ENCODE measurements at places on chromosomes 5 and 9.

DNA sequence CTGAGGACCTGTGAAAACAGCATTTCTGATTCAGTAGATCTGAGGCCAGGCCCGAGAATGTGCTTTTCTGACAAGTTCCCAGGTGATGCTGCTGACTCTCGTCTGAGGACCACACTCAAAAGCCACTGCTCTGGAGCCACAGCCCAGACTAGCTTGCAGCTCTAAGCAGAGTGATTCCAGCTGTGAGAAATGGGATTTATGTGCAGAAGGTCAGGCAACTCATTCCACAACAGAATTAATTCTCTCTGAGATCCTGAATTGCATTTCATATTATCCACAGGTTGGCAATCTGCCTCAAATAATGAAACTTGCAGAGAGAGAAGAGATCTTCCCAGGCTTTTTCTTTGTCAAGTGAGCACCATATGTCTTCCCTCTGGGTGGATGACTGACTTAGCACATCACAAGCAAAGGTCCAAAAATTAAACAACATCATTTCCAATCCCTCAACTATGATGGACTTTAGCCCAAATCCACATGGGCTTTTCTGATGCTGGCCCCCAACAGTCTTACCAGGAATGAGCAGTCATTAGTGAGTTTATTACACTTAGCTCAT, 140.2 kb downstream of the ALDH1A1 start:
- no peak for DNase-seq

DNA sequence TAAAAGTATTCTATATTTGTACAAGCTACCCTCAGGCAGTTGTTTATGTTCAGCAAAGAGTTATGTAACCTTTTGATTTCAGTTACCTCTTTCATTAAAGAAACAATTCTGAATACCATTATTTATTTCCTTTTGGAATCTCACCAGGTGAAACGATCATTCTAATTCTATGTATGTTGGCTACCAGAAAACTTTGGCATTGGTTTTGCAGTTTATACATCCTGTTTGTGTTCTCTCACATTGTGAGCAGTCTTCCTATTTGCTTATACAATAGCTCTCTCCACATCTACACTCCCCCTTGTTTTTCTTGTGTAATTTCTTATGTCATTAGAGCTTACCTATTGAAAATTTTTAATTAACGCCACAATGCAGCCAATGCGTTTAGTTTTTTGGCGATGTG, 276.0 kb upstream of the MPDZ start:
- DNase-seq = no peak

- no peak for DNase-seq
These were observed 852.1 kb downstream of the MAT2B start for GRCh38 chr5:164357395-164358033.

- DNase-seq = no peak
These were observed 784 bp downstream of the NLN start for GRCh38 chr5:65722575-65723403.

- DNase-seq = peak; percentile 47
These were observed 561.1 kb downstream of the EBF1 start for GRCh38 chr5:158538506-158539074.

DNA sequence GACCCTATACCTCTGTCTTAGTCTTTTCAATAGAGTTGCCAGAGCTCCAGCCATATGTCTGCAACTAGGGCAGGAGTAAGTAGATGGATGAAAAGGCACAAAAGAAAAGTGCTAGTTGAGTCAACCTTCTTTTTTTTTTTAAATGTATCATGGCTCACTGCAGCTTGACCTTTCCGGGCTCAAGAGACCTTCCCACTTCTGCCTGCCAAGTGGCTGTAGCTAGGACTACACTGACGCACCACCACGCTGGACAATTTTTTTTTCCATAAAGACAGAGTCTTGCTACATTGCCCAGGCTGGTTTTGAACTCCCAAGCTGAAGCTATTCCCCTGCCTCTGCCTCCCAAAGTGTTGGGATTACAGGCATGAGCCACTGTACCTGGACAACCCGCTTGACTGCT, 27.3 kb downstream of the FOXE1 start:
- DNase-seq = no peak

GRCh38 chr9:127955294-127956015, 17.8 kb upstream of the DPM2 start:
- peak; percentile 86 for DNase-seq

DNA sequence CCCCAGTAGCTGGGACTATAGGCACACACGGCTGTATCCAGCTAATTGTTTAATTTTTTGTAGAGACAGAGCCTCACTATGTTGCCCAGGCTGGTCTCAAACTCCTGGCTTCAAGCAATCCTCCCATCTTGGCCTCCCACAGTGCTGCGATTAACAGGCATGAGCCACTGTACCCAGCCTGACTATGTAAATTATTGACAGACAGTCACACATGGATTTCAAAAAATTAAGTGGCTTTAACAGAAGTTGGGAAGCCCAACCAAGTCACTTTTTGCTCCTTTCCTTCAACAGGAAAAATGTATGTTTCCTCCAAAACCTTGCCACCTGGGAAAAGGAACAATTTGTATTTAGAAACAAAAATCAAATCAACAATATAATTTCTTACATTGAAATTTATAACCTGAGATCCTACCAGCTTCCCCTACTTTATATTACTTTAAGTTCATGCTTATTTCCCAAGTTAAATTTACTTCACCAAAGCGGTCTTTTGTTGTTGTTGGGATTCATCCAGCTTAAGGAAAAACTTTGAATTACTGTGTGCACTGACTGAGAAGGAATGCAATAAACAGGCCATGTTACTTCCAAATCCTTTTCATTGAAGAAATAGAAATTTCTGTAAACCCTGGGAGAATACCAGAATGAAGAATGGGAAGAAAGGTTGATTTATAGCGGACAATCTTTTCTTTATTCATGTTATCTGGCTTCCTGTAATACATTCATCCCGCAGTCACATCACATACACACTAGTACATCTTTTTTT, 8.6 kb downstream of the PCA3 start:
- no peak for DNase-seq

- no peak for DNase-seq
These were observed 1.5 kb downstream of the AFF4 start for GRCh38 chr5:132961887-132962286.

DNA sequence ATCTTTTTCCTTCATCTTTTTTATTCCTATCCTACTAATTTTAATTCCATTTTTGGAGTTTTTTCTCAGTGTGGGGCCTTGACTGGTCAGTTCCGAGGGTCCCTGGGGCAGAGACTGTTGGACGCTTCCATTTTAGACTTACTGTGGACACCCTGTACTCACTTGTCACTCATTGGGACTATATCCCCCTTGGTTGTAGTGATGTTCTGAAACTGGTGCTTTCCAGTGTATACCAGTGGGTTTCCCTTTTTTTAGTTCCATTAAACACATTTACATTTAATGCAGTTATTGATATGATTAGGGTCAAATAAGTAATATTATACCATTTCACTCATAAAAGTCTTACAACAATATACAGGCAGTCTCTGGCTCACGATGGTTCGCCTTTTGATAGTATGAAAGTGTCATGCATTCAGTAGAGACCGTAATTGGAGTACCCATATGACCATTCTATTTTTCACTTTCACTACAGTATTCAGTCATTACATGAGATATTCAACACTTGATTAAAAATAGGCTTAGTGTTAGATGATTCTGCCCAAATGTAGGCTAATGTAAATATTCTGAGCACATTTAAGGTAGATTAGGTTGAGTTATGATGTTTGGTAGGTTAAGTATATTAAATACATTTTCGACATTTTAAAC, 46.0 kb downstream of the CNOT6 start:
- DNase-seq = no peak

- DNase-seq = no peak
These were observed 2.5 kb upstream of the VCAN start for GRCh38 chr5:83469075-83469474.

DNA sequence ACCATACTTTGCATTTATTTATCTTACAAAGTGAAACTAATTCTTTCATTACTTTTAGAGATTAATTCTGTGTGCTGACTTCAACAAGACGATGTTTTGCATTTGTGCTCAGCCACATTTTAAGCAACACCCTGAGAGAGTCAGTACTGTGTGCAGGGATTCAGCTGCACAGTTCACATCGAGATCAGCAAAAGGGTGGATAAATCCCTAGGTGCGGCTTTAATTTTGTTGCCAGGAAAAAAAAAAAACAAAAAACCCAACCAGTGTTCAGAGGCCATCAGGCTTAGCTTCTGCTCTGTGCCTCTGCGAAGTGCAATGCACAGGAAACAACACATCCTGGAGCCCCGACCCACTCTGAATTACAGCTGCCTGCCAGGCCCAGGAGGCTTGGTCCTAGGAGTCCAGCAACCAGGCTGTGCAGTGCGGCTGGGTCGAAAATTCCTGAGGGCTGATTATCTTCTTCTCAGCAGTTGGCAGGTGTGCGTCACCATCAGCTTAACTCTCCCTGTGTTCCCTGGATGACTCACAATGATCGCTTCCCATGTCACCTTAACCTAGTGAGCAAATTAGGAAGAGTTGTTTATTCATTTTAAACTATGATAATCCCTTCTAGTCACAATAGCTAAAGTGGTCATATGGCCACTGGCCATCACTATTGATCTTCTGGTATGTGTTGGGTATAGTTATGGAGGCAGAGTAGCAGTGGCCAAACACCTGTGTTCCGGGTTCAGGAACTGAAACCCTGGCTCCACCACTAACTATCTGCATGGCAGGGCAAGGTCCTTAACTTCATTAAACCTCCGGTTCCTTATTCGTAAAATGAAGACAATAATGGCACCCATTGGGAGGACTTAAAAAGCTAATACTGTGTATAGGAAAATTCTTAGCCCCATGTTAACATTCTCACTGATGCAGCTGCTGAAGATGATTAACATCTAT, 31.2 kb upstream of the NDUFB6 start:
- DNase-seq = peak; percentile 33

DNA sequence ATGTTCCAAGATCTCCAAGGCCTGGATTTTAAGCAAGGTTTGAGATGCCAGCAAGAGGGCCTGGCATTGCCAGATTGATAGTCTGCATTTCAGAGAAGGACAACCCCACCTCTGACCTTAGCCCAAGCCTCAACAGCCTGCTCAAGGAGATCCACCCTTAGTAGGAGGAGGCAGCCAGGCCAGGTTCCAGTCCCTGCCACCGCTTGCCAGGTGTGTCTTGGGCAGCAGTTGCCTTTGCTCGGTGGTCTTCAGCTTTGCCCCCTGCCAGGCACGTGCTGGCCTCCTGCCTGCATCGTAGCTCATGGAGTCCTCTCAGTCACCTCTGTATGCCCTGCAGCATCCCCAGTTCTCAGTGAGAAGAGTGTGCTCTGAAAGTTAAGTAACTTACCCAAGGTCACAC, 134.2 kb downstream of the KCNIP1 start:
- DNase-seq = no peak

GRCh38 chr5:175740014-175740413, 82.1 kb downstream of the HRH2 start:
- DNase-seq = no peak

DNA sequence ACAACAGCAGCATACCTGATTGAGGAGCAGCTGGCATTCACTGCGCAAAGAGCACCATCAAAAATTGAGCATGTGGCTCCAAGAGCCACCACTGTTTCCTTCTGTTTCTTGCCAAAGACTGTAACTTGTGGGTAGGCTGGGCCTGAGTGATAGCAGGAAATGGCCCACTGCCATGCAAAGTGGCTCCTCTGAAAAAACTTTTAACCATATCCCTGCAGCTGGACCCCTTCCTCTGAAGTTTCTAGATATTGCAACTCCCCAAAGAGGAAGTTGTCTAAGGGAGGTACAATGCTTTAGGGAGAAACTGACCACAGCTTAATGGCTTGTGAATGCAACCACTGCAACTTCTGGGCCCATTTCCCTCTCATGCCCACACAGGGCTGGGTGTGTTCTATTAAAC, 355.4 kb upstream of the PDE4D start:
- peak; percentile 72 for DNase-seq

GRCh38 chr9:109307380-109308240, 13.2 kb downstream of the EPB41L4B start:
- DNase-seq = no peak

DNA sequence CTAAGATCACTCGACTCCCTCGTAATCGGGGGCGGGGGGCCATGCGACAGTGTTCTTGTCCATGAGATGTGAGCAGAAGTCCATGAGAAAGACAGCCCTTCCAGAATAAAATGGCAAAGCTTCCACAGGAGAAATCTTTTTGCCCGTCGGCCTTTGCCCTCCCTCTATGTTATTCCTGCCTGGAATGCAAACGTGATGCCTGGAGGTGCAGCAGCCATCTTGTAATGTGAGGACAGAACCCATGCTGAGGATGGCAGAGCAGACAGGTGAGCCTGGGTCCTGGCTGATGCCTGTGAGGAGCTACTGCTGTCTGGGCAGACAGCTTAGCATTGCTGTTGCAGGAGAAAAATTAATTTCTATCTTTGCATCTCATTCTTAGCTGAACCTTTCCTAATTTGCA, 17.2 kb downstream of the MED10 start:
- no peak for DNase-seq
